ENCODE measurements at places on chromosomes 4 and X. TPM values are rescaled to one million over a fixed set of nuclear protein-coding genes. Genes with fewer than 3 reads are reported as not detected.

- DNase-seq = no peak
Measured at GRCh38 chrX:15977644-15978043, 123.0 kb upstream of the AP1S2 start.

ENPEP gene
- total RNA-seq = 0.61 TPM

DNA sequence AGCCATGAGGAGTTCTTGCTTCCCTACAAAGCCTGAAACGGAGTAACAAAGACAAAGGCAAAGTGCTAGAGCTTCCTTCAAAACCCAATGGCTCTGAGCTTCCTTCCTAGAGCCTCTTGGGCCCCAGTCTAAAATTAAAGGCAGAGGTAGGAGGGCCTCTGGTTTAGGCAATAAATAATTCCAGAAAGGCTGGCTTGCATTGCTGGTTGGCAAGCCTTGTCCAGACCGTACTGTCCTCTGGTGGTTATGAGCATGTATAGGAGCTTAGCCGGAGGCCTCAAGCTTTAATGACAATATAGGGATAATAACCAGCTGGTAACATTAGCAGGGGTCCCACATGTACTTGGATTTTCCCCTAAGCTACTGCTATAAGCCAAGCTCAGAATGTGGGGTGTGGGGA, 237.3 kb downstream of the AR start:
- DNase-seq = no peak

CPZ gene
- not detected for total RNA-seq

AKAP4 gene
- not detected for total RNA-seq

DNA sequence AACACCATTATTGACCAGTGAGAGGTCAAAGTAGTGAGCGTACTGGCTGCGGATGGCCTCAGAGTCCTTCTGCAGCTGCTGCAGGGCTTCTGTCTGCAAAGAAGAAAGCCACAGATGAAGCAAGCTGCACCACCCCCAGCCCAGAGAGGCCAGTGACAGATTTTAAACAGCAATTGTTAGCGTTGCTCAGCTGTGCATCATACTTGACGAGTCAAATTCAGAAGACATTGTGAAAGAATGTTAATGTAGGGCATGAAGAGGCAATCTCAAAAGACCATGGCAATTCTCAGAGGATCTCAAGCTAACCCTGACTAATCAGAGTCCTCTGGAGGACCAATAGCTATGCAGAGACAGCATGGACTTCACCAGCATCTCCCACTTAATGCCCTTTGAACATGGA, 16.6 kb downstream of the DKC1 start:
- no peak for DNase-seq

GRCh38 chrX:153643431-153644351, 3.3 kb upstream of the DUSP9 start:
- DNase-seq = no peak

CC2D2A gene
- total RNA-seq = 2.9 TPM

DNA sequence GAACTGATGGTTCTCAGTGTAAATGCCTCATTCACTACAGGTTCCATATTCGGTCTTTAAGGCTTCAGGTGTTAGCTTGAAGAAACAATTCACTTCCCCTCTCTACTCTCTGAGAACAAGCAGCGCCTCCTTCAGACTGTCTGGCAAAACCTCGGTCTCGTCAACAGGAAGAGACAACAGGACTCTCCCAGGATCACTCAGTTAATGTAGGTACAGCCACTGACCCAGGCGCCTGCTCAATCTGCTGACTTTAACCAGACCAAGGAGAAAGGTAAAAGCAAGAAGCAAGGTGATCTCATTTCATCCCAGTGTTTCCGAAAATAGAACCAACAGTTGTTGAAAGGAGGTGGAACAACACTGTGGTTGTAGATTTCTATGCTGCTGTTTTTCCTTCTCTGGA, 102.2 kb downstream of the SLC2A9 start:
- no peak for DNase-seq

- DNase-seq = no peak
Measured at GRCh38 chrX:19698122-19698521, 182.8 kb upstream of the MAP3K15 start.

- DNase-seq = no peak
Measured at GRCh38 chrX:38103857-38104812, 97.8 kb downstream of the SYTL5 start.

- no peak for DNase-seq
Measured at GRCh38 chrX:139020801-139021200, 309.3 kb upstream of the FGF13 start.

DNA sequence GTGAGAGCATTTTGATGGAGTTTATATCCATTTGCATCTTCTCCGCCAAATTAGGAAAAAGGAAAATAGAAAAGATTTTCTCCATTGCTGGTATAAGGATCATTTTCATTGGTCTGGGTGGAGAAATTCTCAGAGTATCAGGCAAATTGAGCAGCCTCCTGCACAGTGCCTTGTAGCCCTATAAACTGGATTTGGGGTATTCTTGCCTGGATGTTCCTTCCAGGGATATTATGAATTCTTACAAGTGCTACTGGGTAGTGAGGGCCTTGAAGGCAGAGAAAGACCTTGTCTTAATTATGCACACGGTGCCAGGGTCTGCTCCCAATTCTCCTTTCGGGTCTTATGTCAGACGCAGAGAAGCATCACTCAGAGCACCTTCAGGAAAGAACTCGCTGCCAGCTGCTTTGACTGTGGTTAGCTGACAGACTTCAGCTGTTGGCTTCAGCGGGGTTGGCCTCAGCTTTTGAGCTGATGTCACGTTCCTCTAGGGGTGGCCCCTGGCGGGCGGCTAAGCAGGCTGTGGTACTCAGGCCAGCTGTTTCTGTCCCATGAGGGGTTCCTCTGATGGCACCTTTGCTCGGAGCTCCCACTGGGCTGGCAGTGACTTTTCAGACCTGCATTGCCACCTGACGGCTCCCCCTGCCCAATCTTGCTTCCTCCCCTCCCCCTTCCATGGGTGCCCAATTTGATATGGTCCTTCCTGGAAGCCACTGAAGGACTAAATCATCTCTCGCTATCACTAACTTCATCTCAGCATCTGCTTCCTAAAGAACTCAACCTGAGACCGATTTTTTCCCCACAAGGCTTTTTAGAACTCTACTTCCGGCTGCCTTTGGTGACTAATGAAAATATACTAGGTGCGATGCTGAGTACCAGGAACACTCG, 519.5 kb downstream of the BCOR start:
- DNase-seq = no peak

- no peak for DNase-seq
Measured at GRCh38 chr4:158996669-158997074, 106.2 kb upstream of the RAPGEF2 start.

HSFX2 gene
- total RNA-seq = 0.70 TPM

HS3ST1 gene
- 53.5 TPM for total RNA-seq

THAP9 gene
- 3.4 TPM for total RNA-seq

GRCh38 chr4:79820427-79820826, 252.6 kb downstream of the ANTXR2 start:
- DNase-seq = no peak

C4orf54 gene
- not detected for total RNA-seq

DNA sequence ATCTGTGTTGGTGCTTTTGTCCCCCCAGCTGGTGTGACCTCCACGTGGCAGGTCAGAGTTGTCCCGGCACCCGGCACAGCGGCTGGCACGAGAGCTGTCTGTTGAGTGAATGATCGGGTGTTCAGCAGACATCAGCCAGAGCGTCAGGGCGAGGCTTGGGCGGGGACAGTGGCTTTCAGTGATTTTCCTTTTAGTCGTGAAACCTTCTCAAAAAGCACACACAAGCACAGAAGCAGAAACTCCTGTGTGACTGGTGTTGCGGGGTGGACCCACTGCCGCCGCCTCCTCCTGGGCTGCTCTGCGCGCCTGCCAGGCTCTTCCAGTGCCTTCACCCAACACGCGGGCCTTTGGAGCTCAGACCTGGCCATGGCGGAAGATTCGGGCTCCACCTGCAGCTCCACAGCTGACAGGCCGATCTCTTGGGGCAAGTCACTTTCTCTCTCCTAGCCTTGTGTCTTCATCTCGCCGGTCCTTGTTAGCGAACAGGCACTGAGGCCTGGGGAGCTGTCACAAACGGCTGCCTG, 51.4 kb upstream of the HGFAC start:
- DNase-seq = no peak

- no peak for DNase-seq
Measured at GRCh38 chr4:1475277-1476139, 69.3 kb upstream of the NKX1-1 start.

DNA sequence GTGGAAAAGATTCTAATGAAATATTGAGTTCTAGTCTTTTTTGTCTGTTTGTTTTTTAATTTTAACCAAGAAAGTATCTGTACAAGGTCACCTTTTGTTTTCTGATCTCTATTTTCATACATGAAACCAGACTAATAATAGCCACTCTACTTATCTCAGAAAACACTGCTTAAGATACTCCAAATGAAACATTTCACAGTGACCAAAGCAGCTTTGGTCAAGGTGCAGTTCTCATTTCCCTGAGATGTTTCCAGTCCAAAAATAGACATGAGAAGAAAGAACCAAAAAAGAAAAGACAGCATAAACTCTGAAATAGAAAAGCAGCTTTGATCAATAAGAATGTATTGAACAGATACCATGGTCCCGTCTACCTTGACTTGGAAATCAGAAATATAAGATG, 782.8 kb downstream of the RAB28 start:
- DNase-seq = no peak

DNA sequence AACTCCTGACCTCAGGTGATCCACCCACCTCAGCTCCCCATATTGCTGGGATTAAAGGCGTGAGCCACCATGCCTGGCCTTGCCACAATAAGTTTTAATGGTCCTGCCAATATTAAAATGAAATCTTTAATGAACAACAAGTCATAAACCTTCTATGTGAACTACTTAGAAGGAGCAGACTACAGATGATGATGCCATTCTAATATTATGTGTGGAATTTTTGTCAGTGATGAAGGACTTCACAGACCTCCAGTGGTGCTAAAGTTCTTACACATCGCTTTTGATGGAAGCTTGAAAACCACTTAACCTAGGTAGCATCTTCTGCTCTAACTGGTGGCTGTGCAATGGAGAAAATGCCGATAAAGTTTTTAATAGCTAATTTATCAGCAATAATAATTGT, 331.4 kb downstream of the CCSER1 start:
- DNase-seq = no peak

GRCh38 chr4:106753426-106753825, 282.7 kb downstream of the DKK2 start:
- no peak for DNase-seq

GRCh38 chr4:99362768-99363167, 10.2 kb upstream of the ADH1C start:
- DNase-seq = no peak

FGF2 gene
- total RNA-seq = not detected

MAMLD1 gene
- total RNA-seq = 0.15 TPM

DNA sequence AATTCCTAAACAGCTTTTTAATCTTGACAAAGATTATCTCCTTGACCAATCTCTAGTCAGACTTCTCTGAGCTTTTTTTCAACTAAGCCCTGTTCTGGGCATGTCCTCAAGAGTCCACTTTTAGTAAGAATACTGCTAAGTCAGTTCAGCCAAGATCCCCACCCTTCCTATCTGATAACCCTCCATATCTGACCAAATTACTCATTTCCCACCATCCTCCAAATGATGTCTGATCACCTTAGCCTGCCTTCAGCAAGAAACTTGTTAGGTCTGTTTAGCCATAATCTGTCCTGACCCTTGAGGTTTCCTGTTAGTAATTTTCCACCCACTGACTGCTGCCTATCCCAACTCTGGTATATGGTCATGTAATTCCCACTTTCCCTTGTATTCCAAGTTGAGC, 65.2 kb downstream of the FAM13A start:
- peak; percentile 16 for DNase-seq

- DNase-seq = no peak
Measured at GRCh38 chrX:8657883-8658282, 74.1 kb downstream of the ANOS1 start.

GRCh38 chrX:74438764-74439163, 17.5 kb downstream of the SLC16A2 start:
- DNase-seq = no peak

Data from HT-29 (cell line).